ENCODE measurements at places on chromosomes 11 and 22.

- DNase-seq, result peak; percentile 44
Measured at GRCh38 chr11:19712281-19713195, at the start of gene NAV2. Gene NAV2 (plus strand): TSS chr11:19712837. CDS start chr11:19713696, 859 bp downstream.

- no peak for DNase-seq
Measured at GRCh38 chr11:73252577-73253191, 19.5 kb upstream of the P2RY6 start.

DNA sequence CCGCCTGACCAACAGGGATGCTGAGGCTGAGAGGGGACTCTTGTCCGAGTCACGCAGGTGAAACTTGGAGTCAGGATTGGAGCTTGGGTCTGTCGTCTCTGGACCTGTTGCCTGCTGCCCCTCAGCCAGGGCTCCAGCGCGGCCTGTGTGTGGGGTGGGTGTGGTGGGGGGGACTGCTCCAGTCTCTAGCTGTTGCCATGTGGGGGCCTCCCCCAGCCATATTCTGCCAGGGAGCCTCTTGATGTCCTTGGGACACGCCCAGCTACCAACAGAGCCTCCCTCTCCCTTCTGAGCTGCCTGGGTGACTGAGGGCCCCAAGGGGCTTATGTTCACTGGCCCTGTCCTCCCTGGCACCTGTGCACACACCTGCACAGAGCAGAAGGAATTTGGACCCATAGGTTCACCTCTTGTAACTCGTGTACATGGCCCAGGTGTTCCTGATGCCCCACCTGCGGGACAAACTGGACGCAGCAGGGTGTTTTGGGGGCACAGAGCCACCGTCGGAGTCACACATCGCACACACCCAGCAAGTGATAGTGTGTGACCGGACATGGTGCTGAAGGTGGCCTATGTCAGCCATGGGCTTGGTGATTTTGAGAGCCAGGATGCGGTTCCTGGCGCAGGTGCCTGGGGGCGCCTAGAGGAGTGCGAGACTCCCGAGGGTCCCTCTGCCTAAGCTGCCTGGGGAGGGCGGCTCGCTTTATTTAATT, 252.3 kb downstream of the TBC1D22A start:
- no peak for DNase-seq

DNA sequence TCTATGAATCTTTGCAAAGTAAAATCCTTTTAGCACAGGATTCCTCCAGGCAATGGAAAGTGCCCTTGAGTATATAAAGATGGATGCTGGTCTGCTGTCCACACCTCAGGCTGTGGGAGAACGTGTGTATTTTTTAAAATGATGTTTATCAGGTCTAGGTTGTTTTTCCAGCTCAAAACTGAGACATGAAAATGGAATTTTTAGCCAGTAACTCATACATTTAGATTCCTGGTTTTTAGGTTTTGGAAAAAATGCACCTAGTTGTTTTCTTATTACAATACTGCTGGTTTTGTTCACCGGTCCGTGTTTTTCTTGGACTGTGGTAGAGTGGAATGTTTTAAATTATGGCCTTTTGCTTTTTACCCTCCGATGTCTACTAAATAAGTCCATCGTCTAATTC, 554.7 kb downstream of the SOX6 start:
- DNase-seq, result no peak

- DNase-seq, result no peak
Measured at GRCh38 chr11:19894404-19894803, 181.8 kb downstream of the NAV2 start.

DNA sequence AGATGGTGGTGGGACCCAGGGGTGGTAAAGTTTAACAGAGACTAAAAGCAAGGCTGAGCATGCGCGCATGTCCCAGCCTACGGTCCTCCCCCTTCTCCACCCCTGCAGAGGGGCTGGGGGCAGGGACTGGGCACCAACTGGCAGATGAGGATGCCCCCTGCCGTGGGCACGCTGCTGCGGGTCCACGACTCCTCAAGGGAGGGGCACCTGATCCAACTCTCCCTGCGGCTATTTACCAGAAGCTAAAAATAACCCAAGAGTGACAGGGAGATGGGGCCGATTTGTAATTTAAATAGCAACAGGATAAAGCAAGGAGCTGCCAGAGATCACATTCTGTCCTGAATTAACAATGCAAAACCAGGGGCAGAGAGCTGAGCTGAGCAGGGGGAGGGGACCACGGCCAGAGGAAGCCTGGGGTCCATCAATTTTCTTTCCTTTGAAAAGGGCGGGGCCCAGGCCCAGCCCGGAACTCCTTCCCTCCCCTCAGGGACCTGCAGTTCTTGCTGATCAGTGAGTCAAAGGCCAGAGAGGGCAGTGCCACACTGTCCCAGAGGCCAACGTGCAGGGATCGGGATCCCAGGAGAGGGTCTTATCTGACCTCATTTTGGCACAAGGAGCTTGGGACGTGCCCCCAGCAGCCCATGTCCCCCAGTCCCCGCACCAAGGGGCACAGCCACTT, 8.1 kb upstream of the DGKZ start:
- DNase-seq, result no peak

DNA sequence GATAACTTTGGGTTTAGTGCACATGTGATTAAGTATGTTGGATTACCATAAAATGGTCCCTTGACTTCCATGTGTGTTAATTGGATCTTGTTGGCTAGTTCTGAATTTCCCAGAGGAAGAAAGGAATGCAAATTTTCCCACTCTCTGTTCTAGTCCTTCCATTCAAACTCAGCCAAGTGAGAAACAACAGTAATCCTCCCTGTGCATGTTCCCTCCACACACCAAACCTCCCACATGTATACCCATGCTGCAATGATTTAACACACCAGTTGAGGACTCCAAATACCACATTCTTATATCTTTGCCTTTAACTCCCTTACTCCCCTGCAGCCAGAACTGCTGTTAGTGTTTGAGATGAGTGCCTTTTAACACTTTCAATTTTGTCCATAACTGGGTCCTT, 1158.9 kb downstream of the DLG2 start:
- no peak for DNase-seq

DNA sequence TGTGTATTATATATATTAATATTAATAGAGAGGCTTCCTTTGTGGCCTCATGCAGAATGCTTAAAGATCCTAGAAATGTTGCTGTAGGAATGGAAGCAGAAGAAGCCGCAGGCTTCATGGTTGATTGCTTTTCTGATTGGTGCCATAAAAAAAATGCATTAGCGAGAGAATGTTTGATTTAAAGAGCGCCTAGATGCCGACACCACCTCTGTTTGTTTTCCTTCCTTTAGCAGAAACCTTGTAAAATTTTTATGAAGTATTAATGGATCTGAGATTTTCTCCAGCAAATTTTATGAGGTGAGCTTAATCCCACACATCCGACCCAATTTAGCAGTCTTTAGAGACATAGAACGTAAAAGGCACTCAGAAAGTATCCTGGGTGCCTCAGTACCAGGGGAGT, 587.5 kb downstream of the NTM start:
- no peak for DNase-seq

- no peak for DNase-seq
Measured at GRCh38 chr22:27388090-27388600, 413.4 kb downstream of the MN1 start.

DNA sequence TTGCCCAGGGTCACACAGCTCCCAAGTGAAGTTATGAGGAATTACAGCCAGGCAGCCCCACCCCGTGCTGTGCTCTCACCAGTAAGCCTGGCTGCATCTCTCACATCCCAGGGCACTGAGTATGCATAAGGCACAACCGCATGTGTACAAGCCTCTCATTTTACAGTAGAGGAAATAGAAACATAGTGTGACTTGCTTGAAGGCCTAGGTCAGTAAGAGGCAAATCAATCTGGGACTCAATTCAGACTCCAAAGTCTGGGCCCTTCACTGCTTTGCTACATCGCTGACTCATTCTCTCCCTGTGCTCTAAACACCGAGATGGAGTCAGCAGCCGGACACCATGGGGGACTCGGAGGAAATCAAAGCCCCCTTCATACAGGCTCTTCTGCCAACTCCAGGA, 7.9 kb downstream of the ABTB2 start:
- no peak for DNase-seq

DNA sequence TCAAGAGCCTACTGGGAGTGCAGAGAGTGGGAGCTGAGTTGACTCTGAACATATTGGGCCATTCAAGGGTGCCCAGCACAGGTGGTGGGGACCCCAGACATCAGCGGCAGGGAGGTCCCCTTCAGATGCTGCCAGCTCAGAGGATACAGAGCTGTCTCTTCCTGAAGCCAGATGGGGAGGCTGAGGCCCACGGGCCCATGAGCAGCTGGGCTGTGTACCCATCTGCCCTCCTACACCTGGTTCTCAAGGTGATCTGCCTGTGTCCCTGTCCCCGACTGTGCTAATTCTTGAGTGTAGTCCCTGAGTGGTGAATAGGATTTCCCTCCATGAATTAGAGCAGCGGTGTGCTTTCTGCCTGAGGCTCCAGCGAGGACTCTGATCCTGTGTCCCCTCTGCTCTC, 76.3 kb downstream of the MICAL2 start:
- no peak for DNase-seq

GRCh38 chr11:26095340-26095739, 236.6 kb upstream of the ANO3 start:
- no peak for DNase-seq

- no peak for DNase-seq
Measured at GRCh38 chr11:57322256-57323166, 2.2 kb downstream of the TNKS1BP1 start.
